Activated T-helper 1 cell treated with anti-CD3 and anti-CD28 coated beads, Interleukin-12 subunit alpha, Interleukin-12 subunit beta, Interleukin-2, Interleukin-4 antibody, amounts not matched to agents 30 ng/mL and 10 ng/mL and 1 ng/mL, durations not matched to agents 14 hours and 24 hours and 36 hours (primary cell): ENCODE measurements at places on chromosomes 4 and X. TPM values are rescaled to one million over a fixed set of nuclear protein-coding genes. Genes with fewer than 3 reads are reported as not detected.

DNA sequence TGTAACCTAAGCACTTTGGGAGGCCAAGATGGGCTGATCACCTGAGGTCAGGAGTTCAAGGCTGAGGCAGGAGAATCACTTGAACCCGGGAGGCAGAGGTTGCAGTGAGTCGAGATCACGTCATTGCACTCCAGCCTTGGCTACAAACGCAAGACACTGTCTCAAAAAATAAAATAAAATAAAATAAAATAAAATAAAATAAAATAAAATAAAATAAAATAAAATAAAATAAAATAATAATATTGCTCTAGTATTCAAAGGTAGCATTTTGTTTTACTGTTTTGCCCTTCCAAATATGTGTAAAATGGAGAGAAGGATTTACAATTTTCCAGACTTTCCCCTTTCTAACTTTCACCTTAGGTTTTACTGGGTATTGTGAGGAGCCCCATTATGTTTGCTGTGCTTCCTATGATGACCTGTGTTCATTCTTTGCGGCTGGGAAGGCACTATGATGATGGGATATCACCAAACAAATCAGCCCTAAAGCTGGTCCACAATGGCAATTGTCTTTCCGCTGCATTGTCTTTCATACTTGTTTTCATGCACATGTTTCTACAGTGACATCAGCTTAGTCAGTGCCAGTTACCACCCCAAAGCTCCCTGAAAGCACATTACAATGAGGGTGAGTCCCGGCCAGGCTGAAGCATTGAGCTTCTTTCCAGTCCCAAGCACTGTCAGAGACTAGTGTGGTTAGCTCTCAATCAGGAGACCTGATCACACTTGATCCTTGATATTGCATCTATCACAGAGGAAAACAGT is 50.8 kb downstream of the DTHD1 start:
- no peak for DNase-seq

GRCh38 chrX:14220386-14220944 is 190.8 kb upstream of the GEMIN8 start:
- no peak for DNase-seq

DNA sequence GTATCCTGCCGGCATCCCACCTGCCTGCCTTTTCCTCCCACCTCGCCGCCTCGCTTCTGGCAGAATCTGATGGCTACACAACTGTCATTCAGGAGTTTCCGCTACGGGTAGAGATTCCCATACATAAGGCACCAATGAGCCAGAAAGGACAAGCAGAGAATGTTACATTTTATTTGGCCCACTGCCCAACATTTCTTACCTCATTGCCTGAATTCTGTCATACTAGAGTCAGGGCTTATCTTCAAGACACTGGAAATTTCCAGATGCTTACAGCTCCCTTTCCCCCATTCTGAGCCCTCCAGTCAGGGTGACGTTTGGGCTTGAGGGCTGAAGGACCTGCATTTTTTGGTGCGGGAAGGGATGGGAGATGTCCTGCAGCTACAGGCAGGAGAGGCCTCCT is 113.0 kb downstream of the NHS start:
- DNase-seq = no peak

- no peak for DNase-seq
Observed at GRCh38 chr4:41865981-41866798, 69.0 kb upstream of the TMEM33 start.

Gene CXorf58
- total RNA-seq = not detected in 2 replicates
